ENCODE measurements at places on chromosomes 2 and 18.
A peak's percentile ranks its signal among the peaks of the same experiment; 100 is the strongest.

GRCh38 chr2:101609433-101609832 is 88.1 kb upstream of the MAP4K4 start:
- DNase-seq: no peak

GRCh38 chr2:31268344-31268743 is 34.4 kb downstream of the EHD3 start:
- no peak for DNase-seq

DNA sequence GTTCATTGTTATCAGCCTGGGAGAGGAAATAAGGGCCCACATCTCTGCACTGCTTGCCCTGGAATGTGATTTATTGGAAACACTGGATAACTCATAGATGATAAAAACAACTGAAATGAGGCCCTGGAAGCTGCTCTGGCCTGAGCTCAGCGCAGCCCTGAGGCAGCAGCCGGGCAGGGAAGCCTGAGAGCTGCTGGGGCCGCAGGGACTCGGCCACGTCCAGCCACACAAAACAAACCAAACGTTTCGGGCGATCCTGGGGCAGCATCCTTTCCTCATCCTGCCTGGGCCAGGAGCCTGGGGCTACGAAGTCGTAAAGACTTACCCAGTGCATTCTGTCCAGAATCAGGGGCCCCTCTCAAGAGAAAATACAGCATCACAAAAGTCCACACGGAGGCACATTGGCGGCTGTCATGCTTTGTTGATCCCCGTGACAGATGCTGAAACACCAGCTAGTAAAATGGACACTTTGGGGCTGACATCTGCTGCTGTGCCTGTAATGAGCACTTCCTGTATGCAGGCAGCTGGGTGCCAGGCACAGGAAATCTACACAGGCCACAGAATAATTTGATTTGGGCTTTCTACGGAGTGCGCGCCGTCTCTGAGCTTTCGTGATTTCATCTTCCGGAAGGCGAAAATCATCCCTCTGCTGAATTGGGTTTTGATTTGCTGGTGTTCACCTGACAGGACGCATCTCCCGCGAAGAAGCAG is 250.6 kb downstream of the EIPR1 start:
- no peak for DNase-seq

DNA sequence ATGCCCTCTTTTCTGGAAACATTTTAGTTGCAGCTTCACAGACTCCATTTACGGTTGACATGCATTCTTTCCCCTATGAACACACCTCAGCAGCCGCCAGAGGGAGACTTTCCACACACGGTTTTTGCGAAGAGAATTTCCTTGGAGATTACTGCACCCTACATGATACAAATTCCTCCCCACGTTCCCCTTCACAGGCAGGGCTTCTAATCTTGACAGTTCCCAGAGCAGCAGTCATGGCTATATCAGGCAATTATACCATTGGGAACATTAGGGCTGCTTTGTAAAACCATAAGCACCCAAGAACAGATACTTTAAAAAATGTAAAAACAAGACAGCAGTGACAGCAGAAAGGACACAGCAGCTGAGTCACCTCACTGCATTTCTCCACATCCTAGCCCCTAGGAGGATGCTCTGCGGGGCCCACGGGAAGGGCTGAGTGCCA is 253.8 kb downstream of the TGIF1 start:
- peak; percentile 58 for DNase-seq

GRCh38 chr2:212984129-212984528 is 167.3 kb downstream of the IKZF2 start:
- no peak for DNase-seq

DNA sequence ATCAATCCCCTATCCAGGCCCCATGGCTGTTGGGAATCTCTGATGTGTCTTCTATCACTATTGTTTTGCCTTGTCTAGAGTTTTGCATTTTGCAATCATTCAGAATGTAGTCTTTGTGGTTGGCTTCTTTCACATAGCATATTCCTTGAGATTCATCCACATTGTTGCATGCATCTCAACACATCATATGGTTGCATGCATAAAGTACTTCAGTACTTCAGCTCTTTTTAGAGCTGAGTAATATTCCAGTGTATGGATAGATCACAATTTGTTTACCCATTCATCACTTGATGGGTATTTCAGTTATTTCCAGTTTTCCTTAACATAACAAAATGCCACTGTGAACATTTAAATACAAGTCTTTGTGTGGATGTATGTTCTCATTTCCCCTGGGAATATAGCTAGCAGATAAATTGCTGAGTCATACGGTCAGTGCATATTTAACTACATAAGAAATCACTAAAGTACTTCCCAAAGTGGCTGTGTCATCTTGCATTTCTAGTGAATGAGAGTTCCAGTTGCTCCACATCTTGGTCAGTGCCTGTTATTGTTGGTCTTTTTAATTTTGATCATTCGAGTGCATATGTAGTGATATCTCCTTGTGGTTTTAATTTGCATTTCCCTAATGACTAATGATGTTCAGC is 138.8 kb downstream of the BCL11A start:
- no peak for DNase-seq

GRCh38 chr2:18154812-18155211 is 276.3 kb downstream of the KCNS3 start:
- no peak for DNase-seq

GRCh38 chr18:77376043-77376732 is 126.5 kb downstream of the GALR1 start:
- DNase-seq: no peak

DNA sequence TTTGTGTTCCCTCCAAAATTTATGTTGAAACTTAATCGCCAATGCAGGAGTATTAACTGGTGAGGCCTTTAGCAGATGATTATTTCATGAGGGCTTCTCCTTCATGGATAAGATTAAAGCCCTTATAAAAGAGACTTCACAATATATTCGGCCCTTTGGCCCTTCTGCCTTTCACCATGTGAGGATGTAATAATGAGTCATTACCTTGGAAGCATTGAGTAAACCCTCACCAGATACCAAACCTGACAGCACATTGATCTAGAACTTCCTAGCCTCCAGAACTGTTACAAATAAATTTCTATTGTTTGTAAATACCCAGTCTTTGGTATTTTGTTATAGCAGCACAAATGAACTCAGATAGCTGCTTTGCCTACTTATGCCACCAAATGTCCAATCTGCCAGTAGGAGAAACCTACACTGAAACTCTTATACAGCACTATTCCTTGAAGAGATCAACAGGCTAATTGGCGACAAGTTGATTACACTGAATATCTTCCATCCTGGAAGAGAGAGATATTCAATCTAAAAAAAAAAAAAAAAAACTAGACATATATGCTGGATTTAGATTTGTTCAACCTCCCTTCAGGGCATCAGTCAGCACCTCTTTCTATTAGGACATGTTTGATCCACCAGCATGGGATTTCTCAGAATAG is 125.9 kb upstream of the COL5A2 start:
- DNase-seq: no peak

- DNase-seq: no peak
These were observed 129.9 kb downstream of the MARCHF4 start for GRCh38 chr2:216242365-216242764.

DNA sequence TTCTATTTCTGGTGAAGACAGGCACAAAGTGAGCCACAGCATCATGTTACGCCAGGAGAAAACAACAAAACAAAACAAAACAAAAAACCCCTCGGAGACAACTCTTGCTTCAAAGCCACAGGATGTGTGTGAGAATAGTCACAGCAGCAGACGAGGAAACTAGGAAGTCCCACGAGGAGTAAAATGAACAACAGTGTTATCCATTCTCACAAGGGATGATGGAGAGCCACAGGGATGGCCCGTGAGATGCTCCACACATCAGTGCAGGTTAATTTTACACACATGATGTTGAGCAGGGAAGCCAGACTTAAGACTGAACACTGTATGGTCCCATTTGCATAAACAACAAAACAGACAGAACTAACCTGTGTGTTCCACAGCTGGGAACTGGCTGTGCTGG is 128.5 kb upstream of the TMEM18 start:
- DNase-seq: no peak

GRCh38 chr2:64832936-64833335 is 156.3 kb upstream of the SLC1A4 start:
- no peak for DNase-seq

DNA sequence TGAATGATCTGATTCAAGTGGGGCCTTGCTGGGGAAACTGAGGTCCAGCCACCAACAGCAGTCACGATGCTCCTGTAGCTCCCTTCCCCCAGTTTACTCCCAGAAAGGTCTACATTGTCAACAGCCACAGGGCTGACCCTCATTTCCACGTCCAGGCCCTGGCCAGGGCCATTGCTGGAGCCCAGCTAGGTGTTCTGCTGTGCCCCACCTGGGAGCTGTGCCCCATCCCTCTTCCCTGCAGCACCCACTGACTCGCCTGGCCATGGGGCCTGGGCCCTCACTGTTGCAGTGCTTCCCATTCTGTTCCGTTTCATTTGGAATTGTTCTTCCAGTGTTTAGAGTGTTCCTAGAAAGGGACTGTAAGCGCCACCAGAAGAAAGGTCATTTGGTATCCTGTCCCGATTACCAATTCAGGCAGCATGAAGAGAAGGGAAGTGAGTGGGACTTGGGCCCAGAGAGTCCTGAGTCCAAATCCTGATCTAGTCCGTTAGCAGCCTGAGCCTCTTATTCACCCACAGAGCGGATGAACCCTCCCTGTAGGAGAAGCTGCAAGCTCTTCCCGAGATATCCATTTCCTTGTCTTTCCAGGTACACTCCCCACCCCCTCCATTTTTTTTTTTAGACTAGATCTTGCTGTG is 73.1 kb upstream of the HPCAL1 start:
- DNase-seq: no peak

GRCh38 chr2:51212374-51212773 is 180.4 kb upstream of the NRXN1 start:
- DNase-seq: no peak
